ENCODE measurements at places on chromosomes 16 and 17.

GRCh38 chr17:35287286-35287811 is 44.5 kb downstream of the SLFN5 start:
- DNase-seq = no peak

DNA sequence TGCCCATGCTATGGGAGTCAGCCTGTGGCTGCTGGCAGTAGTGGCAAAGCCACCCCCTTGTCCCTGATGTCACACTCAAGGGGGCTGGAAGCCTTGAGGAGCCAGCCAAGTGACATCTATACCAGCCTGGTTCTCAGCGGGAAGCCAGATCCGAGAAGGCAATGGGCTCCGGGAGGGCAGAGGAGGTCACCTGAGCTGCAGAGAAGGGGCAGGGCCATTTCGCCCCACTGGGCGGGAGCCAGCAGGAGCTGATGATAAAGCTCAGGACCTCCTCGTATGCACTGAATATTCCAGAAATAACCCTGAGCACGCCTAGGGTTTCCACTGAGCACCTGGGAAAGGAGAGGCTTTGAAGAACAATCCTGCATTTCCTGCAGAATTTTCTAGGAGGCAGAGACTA is 19.0 kb downstream of the MRPS23 start:
- DNase-seq = no peak

DNA sequence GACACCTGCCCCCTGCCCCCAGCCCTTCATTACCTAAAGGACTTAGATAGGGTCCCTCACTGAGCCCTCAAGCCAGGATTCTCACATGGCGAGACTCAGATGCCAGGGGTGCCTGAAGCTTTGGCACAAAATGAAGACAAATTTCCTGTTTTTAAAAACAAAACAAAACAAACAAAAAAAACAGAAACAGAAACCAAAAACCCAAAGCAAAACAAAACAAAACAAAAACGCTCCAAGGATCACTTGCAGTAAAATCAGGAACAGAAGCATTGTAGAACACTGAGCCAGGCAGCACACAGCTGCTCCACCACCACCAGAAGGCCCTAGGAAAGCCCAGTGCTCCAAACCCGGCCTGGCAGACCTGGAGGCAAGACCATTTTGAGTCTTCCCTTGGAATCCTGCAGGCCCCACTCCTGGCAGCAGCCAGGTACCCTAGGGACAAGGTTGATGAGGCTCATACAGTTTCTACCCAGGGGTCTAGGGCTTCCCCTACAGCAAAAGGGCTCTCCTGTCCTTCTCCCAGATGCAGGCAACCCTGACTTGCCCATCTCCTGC is 20.8 kb downstream of the MYO18A start:
- no peak for DNase-seq

- DNase-seq = no peak
Measured at GRCh38 chr17:74960570-74961342, 11.8 kb downstream of the HID1 start.

DNA sequence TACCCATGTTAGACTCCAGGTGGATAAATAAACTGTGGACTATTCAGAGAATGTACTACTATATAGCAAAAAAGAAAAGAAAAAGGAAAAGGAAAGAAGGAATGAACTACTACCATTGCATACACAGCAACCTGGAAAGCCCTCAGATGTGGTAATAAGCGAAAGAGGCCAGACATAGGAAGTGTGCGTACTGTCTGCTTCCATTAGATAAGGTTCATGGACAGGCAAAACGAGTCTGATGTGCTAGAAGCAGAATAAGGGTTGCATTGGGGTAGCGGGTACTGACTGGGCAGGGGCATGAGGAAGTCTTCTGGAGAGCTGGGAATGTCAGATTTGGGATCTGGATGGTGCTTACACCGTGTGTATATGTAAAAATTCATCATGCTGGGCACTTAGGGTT is 21.8 kb downstream of the CLEC16A start:
- DNase-seq = no peak

DNA sequence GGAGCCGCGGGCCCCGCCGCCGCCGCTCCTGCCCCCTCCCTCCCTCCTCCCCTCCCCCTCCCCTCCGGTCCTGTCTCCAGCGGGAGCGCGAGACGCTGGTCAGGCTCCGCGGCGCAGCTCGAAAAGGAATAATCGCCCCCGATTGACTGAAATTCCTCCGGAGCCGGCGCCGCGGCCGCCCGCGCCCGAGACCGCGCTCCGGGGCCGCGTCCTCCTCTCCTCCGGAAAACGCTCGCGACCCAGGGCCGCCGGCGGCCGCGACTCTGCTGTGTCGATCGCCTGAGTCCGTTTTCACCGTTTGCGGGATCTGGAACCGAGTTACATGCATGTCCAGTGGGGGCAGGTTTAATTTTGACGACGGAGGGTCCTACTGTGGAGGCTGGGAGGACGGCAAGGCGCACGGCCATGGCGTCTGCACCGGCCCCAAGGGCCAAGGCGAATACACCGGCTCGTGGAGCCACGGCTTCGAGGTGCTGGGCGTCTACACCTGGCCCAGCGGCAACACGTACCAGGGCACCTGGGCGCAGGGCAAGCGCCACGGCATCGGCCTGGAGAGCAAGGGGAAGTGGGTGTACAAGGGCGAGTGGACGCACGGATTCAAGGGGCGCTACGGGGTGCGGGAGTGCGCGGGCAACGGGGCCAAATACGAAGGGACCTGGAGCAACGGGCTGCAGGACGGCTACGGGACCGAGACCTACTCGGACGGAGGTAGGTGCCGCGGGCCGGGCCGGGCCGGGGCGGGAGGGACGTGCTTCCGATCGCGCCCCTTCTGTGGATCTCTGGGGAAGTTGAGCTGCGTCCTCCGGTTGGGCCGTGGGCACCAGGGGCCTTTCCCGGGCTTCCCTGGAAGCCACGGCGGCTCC is 744 bp downstream of the JPH3 start:
- no peak for DNase-seq

DNA sequence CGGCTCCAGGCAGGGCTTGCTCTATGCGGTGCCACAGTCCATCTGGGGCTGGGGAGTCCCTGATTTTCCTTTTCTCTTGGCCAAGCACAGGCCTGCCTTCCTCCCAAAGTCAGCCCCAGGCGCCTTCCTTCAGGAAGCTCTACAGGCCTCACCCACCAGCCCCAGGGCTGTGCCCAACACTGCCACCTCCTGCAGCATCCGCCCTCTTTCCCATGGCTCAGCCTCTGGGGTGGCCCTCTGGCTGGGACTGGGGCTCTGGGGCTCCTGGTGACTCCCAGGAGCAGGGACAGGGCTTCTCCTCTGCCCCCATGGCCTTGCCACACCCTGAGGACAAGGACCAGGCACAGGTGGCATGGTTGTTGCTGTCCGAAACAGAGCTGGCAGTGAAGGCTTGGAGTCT is 817 bp downstream of the ITGB4 start:
- DNase-seq = no peak

DNA sequence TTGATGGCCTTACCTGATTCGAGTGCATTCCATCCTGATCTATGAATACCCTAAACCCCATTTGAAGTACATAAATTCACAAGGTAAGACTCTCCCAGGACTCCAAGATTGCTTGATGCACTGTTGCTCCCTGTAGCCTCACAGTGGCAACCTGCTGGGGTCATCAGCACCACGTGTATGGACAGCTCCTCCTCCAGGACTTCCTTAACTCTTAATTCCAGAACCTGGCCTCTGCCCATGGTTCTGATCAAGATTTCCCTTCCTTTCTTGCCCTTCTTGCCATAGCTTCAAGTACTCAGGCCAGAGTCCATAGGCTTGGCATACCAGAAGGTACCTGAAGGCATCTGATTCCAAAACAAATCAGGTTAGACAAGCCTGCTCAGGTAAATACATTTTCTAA is 34.0 kb upstream of the NLK start:
- no peak for DNase-seq

DNA sequence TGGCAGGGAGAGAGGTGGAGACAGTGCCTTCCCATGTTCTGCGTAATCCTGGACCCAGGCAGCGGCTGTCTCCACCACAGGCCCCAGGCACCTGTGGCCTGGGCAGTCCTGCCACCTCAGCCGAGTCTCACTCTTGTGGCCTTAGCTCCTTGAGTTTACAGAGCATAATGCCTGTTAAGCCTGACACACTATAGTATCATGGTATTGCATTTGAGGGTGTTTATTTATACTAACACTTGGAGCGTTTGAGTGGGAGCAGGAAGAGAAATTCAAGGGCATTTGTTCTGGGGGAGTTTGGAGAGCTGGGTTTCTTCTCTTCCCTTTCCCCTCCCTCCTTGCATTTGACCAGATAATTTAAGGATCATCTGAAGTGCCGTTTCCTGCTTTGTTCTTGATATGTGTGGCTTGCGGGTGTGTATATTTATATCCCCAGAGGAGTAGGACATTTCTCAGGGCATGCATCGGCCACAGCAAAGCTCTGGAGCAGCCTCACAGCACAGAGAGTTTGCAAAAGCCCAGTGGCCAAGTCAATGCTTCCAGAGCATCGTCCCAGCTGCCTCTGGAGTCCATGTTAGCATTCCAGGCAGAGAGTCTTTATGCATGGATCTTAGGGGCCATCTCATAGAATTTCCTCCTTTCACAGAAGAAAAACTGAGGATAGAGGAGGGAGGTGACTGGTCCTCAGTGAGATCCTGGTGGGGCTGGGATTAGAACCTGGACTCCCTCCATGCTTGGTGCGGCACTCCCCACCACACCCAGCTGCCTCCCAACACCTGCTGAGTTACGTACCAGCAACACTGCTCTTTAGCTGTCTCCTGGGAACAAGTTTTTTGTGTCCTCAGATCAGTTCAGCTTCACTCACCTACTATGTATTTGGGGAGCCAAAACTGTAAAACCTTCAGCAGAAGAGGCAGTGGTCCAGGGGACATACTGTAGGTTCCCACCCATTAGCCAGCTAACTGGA is 222.8 kb downstream of the CCDC182 start:
- no peak for DNase-seq

DNA sequence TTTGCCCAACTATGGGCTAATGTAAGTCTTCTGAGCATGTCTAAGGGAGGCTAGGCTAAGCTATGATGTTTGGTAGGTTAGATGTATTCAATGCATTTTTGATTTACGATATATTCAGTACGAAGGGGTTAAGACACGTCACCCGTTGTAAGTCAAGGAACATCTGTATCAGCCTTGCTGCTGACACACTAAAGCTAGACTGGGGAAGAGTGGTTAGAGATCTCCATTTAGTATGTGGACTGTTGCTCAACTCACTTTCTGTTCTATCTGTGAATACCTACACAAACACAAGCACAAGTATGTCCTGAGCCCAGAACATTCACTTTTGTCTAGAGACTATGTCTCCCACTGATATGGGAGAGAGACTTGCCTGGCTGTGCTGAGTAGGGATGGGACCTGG is 71.5 kb downstream of the VMP1 start:
- DNase-seq = no peak

DNA sequence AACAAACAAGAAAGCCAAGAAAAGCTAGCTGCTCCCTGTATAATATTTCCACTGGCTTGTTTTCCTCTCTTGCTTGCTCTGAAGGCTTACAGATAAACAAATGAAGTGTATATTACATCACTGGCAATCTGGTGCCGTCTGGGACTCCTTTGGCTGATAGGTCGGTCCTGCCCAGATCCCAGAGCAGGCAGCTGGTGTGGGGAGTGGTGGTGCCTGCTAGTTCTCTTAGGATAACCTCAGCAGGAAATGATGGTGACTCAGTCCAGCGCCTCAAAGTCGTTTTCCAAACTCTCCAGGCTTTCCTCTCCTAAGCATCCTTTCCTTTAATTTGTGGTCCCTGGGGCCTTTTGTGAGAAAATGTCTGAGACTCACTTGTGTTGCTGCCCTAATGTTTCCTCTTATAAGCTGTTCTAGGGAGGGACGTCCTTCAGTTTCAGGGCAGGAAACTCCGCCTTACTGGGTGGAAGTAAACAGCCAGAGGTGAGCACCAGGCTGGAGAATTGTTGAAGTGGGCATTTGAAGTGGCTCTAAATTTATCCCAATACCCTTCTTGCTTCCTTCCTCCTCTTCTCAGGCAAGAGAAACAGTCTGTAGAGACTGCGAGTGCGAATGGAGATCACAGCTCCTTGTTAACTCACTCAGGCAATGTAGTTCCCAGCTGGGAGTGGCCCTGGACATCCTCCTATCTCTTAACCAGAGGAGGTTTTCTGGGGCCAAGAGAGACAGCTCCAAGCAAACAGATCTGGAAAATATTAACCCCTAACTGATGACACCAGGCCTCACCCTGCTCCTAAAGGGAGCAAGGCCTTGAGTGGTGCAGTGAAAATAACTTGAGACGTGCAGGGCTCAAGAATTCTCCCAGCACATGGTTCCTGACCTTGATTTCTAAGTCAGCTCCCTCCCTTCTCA is 34.9 kb downstream of the CD300LF start:
- no peak for DNase-seq
